ENCODE measurements at places on chromosomes 1 and 21.

GRCh38 chr1:9700340-9700739 lies 48.8 kb downstream of the PIK3CD start:
- no peak for DNase-seq

DNA sequence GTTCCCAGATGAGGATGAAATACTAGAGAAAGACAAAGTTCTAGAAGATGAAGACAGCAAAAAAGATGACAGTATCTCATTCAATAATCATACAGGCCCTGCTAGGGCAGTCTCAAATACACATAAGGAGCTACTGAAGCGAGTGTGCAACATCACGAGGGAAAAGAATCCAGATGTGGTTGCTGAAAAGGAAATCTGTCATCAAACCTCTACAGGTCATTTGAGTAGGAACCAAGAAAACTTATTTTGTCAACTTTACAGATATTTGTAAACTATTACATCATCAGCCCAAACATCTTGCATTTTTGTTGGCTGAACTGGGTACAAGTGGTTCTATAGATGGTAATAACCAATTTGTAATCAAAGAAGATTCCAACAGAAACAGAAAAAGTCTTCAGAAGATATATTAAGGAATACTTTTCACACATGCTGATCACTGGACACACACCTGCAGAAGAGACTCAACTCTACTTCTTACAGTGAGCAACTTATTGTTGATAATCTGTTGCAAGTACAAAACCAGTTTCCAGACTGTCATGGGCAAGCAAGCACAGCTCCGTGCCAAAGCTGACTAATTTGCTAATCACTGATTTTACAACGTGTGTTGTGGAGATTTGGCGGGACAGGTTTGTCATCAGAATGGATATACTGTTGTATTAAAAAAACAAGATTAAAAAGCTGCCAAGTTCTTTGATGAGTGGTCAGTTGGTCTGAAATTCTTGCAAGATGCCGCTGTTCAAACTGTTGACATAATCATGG lies 42.1 kb downstream of the TRIM33 start:
- no peak for DNase-seq

DNA sequence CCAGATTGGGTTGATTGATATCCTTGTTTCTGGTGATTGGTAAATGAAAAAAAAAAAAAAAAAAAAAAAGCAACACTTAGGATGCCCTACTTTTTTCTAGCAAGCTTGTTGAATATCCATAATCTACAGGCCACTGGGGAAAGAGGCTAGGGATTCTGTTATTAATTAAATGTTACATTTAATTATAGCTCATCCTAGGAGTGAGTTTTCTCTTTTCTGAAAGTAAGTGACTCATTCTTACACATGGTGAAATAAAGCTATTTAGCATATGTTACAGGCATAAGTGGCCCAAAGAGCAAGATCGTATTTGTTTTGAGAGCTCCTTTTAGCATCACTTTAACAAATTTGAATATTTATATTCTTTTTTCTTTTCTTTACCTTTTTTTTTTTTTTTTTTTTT lies 94.5 kb downstream of the FNBP1L start:
- no peak for DNase-seq

- no peak for DNase-seq
Observed at GRCh38 chr1:13760921-13761320, 60.9 kb downstream of the PRDM2 start.

DNA sequence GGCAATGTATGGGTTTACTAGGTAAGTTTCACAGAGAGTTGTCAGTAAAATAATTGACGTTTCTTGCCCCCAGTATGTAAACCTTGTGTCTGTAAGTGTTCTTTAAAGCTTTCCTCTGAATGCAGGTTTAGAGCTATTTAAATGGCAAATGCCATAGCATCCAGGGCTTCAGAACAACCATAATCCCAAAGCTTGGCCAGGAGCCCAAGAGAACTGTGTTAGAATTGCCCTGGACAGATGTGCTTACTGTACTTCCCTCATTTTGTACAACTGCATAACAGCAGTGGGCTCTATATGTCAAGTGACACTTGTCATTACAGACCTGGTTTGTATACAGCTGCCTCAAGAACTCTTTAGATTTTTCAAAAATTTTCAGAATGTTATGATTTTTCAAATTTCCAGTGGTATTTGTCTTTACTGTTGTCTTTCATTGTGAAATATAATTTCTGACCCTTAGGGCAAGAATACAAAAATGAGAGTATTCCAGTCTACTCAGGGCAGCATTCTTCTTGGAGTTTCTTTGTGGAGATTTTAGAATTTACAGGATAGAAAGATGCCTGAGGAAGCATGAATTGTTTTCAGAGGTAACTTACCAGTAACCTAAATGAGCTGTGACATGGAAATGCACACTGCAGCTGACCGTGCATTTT lies 136.9 kb upstream of the L1TD1 start:
- no peak for DNase-seq

GRCh38 chr1:55836086-55836485 lies 620.9 kb upstream of the USP24 start:
- DNase-seq = no peak

DNA sequence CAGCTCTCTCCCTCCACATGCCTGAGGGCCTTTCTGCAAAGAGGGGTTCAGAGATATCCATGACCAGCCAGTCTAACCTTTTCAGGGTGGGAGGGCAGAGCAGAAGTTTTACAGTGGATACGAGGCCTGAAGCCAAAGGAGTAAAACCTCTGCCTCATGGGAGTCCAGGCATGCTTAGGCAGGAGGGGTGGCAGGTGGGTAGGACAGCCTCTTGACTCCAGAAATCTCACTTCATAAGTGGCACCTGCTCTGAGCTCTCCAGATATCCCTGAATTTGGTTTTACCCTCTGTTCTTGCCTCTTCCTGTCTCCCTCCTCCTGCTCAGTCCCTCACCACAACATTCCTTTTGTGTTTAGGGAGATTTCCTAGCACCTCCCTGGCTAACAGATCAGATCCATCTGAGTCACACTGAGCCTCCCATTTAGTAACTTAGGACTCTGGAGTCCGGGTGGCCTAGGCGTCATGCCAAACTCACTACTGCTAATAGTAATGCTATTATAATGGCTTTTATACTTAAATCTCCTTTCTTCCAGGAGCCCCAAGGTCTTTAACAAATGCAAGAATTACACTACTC lies 201.0 kb downstream of the HS2ST1 start:
- no peak for DNase-seq

GRCh38 chr1:219927298-219927955 lies 930 bp downstream of the SLC30A10 start:
- DNase-seq = no peak

DNA sequence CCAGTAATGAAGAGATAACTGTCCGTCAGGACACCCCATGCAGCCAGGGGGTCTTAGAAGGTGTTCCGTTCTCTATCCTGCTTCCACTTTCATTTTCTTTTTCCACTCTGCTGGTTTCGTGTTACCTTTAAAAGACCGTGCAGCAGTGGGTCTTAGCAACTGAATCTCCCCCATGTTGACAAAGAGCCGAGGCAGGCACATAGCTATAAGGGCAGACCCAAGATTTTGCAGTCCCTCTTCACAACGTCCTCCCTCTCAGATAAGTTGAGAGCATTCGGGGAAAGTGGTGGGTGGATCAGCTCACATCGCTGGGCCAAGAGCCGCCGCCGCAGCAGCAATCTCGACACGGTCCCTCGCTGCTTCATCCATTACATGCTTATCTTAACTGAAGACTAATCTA lies 355.5 kb downstream of the LMO4 start:
- peak; percentile 62 for DNase-seq

DNA sequence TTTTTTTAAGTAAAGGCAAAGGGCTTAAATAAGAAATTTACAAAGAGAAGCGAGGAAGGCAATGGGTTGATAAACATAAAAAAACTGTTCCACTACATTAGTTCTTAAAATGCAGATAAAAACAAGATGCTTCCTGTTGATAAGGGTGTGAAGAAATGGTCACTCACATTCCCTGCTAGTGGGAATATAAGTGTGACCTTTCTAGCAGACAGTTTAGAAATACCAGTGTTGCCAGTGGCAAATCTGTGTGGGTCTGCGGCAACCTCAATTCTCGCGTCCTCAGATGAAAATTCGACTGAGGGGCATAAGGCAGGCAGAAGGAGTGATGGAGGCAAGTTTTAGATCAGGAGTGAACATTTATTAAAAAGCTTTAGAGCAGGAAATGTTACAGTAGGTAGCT lies 151.1 kb downstream of the NTNG1 start:
- DNase-seq = no peak

GRCh38 chr1:36855699-36856494 lies 178.4 kb downstream of the GRIK3 start:
- no peak for DNase-seq

DNA sequence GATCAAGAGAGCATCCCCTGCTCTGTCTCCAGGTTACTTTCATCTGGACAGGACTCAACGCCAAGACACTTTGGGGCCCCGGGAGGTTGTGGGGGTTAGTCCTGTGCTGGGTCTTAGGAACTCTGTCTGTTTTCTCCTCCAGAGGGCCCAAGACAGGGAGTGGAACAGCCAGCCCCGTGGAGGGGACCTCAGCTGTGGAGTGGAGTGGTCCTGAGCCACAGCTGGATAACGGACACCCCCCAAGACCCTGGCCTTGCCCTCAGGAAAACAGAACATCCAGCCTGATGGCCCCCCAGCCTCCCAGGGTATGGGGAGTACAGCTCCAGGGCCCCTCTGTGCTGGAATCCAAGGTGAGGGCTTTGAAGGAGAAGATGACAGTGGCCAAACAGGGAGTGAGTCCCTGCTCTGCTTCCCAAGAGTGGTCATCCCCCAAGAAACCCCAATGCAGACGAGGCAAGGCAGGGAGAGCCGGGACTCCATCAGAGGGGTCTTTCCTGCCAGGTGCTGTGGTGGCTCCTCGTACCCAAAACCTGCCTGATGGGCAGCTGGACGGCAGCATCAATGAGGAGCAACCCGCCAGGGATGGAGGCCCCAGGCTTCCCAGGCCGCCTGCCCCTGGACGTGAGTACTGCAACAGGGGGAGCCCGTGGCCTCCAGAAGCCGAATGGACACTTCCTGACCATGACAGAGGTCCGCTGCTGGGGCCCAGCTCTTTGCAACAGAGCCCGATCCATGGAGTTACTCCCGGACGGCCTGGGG lies 3.5 kb downstream of the KIAA1614 start:
- no peak for DNase-seq

- no peak for DNase-seq
Observed at GRCh38 chr1:24918370-24918769, 11.7 kb downstream of the RUNX3 start.

GRCh38 chr21:31490443-31490842 lies 146.4 kb upstream of the TIAM1 start:
- no peak for DNase-seq

DNA sequence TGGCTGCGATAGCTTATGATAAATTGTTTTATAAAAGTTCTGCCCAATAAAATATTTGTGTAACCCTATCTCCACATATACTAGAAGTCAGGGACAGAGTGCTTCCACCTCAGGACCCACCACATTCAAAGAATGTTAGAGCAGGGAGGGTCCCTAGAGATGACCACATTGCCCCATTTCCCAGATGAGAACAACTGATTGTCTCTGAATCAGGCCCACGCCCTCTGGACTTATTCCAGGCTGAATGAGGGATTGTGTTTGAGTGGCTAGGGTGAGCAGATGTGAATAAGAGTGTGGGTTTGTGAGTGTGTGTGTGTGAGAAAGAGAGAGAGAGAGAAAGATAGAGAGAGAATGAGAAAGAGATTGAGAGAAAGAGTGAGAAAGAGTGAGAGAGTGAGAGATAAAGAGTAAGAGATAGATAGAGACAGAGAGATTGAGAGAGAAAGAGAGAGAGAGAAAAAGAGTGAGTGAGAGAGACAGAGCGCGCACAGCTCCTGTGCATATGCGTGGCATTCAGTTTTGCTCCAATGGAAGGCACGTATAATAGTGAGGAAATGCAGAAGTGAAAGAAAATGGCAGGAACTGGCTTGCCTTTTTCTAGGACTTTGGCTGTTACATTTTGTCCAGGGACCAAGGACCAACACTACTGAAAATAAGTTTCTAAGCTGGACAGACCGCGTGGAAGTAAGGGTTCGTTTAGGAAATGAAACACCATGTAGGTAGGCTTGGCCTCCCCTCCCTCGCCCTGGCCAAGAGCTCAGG lies 94.1 kb downstream of the ABCA4 start:
- DNase-seq = no peak

GRCh38 chr1:72056516-72056915 lies 225.8 kb downstream of the NEGR1 start:
- DNase-seq = no peak

- no peak for DNase-seq
Observed at GRCh38 chr1:84724128-84724860, 34.0 kb upstream of the SSX2IP start.

- no peak for DNase-seq
Observed at GRCh38 chr1:182778862-182779261, 10.7 kb upstream of the NPL start.

GRCh38 chr1:68799096-68799495 lies 302.2 kb upstream of the DEPDC1 start:
- DNase-seq = no peak
